ENCODE measurements at places on chromosomes 7 and 10.
A peak's percentile ranks its signal among the peaks of the same experiment; 100 is the strongest.

GRCh38 chr10:12875100-12875499 lies 126.4 kb downstream of the CCDC3 start:
- no peak for DNase-seq

DNA sequence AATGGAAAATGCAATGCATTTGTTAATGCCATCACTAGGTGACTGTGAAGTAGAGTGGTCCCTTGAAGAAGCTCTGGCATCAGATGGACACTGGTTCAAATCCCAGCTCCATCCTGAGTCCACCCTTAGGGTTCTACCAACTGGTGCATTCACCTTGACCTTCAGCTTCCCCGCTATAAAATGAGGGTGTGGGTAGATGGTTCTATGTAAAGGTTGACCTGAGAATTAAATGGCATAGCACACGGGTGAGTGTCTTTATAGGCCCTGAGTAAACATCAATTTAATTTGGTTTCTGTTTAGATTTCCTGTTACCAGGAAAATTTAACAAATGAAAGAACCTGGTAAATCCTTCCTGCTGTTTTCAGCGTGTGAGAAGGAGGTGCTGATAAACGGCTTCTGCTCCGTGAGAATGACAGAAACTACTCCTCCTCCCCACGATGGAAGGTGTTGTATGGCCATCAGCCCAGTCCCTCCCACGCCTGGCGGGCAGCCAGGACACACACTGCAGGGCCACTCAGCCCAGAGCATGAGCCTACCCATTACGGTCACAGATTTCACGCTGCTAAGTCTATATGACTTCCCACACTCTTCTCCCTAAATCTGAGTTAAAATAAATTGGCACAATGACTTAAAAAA lies 210.1 kb downstream of the TNS3 start:
- no peak for DNase-seq

DNA sequence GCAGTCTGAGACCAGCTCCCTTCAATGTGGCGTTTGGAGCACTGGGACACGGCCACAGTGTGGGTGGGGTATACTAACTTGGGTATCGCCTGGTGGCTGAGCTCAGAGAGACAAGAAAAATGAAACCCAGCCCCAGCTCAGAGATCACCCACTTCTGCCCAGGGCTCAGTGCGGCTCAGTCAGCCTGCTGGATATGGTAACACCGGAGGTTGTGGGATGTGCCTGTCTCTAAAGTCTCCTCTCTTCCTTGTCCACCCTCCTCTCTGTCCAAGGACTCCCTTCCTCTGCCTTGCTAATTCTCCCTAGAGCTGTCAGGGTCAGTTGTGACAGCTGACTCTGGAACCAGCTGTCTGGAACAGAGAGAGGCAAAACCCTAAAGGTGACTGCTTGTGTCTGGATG lies 149.1 kb downstream of the PTPN20 start:
- DNase-seq = no peak

- DNase-seq = no peak
Observed at GRCh38 chr7:3404501-3404900, 103.4 kb downstream of the SDK1 start.

DNA sequence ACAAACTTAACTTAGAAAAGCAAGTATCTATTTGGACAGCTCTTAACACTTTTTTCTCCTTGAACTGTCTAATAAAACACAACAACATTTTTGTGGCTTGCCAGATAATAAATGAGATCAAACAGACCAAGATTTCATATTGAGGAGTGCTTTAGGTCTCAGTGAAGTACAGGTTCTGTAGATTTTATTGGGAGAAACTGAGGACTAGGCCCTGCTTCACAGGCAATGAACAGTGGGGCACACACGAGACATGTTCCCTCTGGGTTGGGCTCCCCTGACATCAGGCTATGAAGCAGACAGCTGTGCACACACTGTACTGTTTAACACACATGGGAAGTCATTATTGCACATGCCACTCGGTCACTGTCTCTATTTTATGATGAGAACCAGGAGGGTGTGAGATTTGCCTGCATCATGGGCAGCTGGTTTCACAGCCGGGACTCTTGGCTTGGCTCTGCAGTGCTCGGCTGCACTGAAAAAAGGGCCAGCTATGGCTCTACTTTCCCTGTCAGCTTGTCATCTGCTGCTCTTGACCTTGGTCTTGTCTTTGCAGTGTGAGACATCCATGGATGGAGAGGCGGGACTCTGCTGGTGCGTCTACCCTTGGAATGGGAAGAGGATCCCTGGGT lies 4.2 kb downstream of the IGFBP1 start:
- no peak for DNase-seq

- no peak for DNase-seq
Observed at GRCh38 chr10:123807444-123808035, 84.1 kb downstream of the CPXM2 start.

DNA sequence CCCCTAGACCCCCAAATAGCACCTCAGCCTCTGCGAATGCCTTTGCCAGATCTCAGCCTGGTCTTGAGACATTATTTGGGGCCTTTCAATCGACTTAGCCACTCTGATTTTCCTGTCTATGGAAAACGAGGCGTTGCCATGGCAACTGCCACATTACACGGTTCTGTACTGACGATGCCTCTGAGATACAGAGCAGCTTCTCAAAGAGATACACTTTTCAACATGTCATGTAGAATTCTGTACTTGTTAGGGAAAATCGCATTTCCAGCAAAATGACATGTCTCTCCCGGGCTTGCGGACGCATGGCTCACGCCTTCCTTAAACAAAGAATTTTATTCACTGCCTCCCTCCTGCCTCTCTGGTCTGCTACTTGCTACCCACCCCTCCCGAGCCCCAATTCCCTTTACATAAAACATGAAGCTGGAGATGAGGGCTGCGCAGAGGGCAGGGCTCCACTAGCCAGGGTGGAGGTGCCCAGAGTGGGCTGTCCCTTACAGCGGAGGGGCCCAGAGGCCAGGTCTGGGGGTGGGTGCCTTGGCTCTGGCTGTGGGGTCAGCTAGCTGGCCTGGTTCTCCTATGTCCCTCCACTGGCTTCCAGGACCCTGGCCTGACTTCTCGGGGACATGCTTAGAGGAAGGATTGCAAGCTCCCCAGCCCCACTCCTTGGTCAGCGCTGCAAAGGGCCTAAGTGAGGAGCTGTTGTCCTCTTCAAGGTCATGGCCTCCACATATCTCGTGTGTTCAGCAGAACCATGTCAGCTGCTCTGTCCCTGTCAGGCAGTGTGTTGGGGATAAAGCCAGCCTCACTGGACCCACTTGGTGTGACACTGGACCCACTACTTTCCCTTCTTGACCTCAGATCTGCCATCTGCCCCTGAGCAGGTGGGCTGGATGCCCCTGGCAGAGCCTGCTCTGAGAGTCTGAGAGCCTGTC lies 342.5 kb downstream of the RPS24 start:
- DNase-seq = no peak

GRCh38 chr7:77265666-77266065 lies 66.0 kb upstream of the FGL2 start:
- no peak for DNase-seq

DNA sequence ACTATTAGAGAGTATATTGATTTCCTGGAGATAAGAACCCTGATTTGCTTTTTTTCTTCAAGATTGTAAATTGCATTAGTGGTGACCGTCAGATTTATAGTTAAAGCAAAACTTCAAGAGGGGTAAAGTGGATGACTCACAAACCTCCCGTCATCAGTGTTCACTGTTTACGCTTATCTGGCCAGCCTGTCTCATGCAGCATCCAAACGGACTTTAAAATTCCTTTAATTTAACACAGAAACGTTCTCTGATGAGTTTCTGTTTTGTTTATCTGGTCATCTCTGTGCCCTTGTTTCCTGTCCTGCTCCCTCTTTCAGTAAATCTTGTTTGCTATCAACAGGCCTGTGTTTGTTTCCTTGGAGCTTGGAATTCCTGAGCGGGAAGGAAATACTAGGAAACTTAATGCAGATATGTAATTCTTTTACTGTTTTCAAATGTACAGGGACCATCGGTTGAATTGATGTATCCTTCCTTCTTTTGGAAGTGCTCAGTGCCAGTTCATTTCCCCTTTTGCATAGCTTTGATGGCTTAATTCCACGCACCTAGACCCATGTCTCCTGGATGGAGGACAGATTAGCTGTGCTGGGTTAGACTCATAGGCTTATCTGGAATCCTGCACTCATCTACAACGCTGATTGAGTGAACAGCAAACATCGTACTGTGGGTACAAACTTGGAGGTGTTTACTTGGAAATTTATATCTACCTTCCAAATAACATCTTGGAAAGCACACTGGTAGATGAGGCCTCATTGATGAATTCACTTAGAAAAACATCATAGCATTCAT lies 21.3 kb downstream of the PTPRE start:
- DNase-seq = no peak

DNA sequence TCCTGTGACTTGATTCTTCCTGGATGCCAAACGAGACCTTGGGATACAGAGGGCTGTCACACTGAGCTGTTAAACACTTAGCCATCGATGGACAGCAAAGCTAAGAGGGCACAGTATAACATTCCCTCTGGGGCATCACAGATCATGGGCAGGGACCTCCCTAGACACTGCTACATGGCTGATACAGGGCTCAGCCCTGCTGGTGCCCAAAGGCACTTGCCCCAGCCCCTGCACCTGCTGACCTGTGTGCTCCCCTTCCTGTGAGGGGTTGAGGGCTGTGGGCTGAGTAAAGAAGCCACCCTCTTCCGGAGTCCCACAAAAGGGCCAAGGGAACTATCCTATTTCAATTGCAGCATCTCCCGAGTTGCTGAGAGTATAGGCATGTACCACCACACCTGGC lies 337.9 kb downstream of the EXOC4 start:
- no peak for DNase-seq

DNA sequence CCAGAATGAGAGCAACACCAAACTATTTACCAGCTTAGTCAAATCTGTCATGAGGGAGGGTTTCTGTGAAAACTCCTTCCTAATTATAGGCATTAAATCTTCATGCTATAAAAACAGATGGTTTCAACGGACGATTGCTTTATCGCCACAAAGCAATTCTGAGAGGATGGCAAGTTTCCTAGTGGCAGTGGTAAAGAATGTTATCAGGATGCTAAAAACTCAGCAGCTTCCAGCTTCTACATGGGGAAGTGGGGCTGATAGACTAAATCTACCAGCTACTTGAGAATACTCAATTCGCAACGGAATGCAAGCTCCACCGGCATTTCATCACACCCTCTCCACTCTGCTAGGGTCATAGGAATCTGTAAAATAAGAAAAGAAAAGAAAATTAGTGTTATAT lies 41.8 kb downstream of the JCAD start:
- no peak for DNase-seq

DNA sequence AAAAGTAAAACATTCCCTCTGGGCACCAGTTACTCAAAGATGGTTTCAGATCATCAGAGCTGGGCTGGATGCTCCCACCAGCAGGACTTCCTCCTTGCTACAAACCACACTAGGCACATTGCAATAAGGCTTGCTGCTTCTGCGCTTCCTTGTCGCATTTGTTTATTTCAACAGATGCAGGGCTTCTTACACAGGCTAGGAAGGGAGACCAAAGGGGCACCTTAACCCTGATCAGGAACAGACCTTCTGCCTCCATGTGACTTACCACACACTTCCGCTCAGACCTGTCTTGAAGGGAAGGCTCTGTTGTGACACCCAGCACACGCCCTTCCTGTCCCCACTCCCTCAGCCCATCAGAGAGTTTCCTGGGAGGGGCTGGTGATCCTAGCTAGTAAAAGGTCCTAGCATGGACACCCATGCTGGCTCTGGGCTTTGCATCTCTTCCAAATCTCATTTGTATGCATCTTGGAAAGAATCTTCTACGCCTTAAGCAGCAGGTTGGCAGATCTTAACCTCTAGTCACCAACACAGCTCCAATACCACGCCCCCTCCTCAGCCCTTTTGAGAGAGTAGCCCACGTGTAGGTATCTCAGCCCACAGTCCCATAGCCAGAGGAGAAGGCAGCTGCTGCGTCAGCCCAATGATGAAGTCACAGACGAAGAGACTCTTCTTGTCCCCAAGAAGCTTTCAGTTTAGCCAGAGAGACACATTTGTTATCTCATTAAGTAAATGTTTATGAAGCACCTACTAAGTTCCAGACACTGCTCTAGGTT lies 47.1 kb upstream of the SVIL start:
- DNase-seq = no peak

DNA sequence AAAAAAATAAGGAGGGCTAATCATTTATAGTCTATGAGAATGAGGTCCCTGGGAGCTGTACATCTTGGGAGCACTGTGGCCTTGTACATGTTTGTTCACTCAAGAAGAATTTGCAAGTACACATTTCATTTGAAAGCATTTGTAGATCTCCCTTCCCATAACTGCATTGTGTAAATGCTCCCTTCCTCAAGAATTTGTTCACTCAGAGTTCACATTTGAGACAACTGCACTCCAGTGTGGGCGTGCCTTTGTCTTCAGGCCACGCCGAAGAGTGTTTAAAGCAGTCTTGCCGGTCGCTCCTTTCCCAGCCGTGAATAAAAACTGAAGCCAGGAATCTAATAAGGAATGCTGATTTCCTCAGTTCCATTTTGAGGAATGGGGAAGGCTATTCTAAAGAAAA lies 291.1 kb upstream of the LYZL1 start:
- DNase-seq = no peak

DNA sequence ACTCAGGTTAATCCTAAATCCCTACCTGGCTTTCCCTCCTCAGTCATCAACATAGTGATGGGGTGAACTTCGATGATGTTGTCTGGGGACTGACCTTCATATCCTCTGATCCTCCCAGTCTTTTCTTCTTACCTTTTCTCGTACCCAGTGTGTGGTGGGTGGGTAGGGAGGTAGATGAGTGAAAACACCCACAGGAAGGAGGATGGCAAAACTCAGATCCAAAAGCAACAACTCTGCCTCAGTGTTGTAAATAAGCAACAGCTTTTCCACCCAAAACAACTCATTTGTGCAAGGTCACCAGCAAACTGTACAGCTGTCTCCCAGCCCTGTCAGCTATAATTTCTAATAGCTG lies 38.6 kb downstream of the VOPP1 start:
- no peak for DNase-seq

GRCh38 chr10:132364594-132364970 lies 32.4 kb upstream of the PWWP2B start:
- no peak for DNase-seq

GRCh38 chr7:676246-676971 lies 50.1 kb upstream of the DNAAF5 start:
- DNase-seq = no peak

GRCh38 chr7:23531050-23531793 lies 559 bp downstream of the TRA2A start:
- DNase-seq = peak; percentile 5

Measured in stimulated activated CD8-positive, alpha-beta memory T cell treated with anti-CD3 and anti-CD28 coated beads, Interleukin-7, amount 100 ng/mL, for 1 hour (primary cell).